ENCODE measurements at places on chromosomes 3 and 15.

GRCh38 chr3:40024526-40024925 lies 215.1 kb downstream of the MYRIP start:
- no peak for DNase-seq

DNA sequence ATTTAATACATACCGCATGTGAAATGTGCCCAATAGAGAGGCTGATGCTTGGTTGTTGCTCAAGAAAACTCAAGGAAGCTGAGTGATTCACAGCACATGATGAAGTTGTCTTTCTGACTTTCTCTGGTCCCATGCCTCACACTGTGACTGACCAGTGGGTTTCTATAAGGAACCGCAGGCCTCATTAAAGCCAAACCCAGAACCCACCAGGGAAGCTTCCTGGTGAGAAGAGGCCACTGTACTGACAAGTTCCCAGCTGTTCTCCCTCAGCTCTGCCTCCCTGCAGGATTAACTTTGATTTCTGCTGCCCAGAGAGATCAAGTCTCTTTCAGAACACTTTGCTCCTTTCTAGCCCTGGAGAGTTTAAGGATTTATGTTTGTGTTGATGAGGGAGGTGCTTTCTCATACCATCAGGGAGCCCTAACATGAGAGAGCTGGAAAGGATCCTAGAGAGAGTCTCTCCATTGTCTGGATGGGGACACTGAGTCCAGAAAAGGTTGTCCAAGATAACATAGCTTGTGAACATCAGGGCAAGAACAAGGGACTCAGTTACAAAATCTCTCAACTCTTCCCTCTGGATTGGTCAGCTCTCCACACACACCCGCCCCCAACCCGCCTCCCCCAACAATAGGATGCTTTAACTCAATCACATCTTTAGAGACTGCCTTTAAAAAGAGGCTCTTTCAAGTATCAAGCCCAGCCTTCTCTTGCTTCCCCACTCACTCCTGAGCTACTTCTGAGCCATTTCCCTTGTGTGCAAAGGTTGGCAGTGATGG lies 303.2 kb upstream of the TLE3 start:
- no peak for DNase-seq

DNA sequence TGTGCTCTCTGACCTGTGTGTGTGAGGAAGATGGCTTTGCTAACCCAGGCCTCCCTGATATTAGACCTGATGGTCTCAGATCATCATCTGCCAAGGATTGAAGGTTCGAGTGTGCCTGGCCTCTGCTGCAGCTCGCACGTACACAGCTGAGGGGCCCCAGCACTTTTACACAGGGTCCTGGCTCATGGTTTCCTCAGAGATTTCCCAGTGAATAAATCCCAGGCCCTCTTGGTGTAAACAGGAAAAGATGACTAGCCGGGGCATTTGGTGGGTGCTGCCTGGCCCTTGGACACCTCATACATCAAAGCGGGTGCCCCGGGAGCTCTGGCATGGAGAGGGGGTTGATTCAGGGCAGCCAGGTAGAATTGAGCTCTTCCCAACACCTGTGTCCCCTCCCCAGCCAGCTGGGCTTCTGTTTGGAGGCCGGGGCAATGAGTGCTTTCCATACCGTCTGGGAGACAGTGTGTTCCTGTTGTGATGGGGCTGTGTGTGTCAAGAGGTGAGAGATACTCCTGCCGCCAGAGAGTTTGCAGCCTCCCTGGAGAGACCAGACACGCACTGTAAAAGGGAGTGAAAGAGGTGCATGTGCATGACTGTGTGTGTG lies 72.5 kb upstream of the TLE3 start:
- no peak for DNase-seq

DNA sequence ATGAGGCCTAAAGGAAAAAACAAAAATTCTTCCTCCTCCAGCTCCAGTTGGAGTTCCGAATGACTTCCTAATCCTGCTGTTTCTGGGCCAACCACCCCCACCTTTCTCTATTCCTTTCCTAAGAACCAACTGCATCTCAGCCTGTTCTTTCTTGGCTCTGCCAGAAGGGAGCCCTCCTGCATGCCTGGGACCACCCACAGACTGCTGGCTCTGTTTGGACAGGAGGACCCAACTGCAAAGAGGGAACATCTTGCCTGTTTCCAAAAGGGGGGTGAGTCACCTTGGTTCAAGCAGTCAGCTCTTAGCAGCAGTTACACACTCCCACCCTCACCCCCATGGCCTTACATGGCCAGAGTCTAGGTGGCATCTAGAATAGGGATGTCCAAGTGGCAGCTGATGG lies 116.0 kb upstream of the PRICKLE2 start:
- no peak for DNase-seq

- DNase-seq: no peak
Measured at GRCh38 chr15:88657326-88658069, 18.7 kb downstream of the ISG20 start.

DNA sequence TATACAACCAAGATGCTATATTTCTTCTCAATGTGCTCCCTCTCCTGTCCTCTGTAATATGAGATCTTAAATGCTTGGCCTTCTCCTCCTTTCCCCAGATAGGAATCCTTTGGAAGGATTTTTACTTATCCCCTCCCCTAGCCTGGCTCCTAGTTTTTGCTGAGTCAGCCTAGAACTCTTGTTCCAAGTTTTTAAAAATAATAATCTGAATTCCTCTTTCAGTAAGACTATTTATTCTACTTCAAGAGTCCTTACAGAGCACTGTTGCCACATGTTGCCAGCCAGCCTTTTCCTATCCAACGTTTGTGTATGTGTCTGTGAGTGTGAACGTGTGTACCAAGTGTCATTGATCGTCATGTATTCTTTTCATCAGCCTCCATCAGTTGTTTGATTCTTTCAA lies 11.0 kb upstream of the KCNMB2 start:
- no peak for DNase-seq

- DNase-seq: no peak
Measured at GRCh38 chr15:91552555-91552954, 301.0 kb upstream of the SLCO3A1 start.

DNA sequence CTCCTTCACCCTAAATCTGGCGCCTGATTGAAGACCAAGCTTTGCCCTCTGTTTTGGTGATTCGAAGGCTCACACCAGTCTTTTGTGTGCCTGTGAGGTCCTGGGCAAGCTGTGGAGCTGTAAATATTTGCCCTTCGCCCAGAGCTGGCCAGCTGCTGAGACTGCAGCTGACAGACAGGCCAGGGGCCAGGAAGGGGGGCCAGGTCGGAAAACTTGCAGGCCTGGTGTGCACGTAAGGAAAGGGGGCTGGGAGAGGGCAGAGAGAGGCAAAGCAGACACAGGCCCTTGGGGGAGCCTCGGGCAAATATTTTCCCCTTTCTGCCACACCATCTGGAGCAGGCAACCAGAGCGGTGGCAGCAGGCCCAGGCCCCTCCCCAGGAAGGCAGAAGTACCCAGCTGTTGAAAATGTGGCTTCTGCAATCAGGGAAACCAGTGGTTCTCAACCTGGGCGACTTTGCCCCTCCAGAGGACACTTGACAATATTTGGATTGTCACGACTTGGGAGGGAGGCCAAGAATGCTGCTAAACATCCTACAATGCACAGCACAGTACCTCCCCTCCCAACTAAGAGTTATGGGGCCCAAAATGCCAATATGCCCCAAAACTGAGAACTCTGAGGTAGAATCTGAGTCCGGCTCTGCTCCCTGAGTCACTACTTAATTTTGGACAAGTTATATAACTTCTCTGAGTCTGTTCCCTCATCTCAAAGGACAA lies 2.5 kb downstream of the PDZRN3 start:
- DNase-seq: no peak

All from HS-27A (cell line).